Caki2 (cell line): ENCODE measurements at places on chromosomes 16 and 17.

GRCh38 chr16:72753881-72754280 is 294.0 kb downstream of the ZFHX3 start:
- DNase-seq: no peak

DNA sequence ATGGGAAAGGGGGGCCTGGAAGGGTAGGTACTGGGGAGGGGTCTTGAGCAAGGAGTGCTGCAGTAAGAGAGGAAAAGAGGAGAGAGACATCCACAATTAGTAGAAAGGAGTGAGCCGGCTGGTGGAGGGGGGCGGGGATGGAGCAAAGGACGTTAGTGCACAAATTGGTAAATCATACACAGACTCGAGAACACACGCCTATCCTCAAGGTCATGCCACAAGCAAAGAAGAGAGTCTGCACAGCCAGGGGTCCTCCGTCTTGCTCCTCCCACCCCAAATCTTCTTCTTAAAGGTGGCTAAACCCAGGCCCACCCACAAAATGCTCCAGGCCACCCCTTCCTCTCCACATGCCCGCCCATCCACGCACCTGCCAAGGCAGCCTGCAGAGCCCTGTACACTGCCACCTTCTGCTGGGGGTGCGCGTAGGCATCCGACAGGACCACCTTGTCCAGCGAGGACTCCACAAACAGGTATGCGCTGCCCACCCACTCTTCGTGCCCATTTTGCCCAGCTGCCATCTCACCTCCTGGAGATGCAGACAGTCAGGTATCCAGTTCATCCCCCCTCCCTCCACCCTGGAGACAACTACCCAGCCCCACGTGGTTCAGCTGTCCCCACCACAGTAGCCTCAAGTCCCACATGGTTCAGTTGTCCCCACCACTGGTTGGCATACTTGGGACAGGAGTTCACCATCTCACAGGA is 3.4 kb downstream of the TRADD start:
- DNase-seq: no peak

GRCh38 chr16:69930117-69930776 is 20.9 kb upstream of the CLEC18A start:
- DNase-seq: peak; percentile 30

DNA sequence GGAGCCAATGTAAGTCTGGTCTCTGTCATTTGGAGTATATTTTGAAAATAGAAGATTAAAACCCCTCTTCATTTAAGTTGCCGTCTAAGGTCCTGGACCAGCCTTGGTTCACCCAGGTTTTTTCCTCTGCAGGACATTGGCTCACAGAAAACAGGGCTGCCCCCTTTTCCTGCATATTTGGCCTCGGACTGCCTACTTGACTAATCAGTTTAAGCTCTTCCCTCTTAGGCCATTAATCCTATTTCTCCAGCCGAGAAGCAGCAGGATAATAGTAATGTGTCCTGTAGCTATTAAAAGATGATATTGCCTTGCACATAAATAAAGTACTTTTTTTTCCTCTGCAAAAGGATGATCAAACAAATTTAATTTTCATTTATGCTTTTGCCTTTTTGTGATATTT is 52.1 kb downstream of the PRKCA start:
- DNase-seq: no peak

DNA sequence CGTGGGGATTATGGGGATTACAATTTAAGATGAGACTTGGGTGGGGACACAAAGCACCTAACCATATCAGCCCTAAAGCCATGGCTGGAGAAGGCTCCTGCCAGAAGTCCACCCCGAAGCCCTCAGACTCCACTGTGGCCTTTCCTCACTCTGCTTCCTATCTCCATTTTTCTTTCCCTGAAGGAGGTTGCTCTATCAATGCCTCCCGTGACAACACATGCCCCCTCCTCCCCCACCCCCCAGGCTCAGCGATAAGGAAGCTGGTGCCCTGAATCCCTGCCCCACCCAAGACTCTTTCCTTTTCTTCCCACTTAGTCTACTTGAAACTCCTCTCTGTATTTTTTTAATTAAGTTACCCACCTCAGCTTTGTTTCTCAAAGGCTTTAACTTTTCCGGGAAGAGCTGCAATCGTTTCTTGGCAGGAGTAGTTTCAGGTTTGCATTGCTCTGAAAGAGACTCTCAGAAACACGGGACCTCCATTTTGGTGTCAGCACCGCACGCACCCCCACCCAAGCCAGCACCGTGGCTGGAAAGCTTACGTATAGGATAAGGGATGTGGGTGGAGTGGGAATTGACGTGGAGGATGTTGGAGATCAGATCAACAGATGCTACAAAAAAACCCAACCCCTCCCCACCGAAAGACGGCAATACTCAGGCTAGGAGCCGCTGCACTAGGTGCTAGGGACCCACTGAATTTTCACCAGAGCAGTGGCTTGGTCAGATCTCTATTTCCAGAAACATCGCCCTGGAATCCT is 15.2 kb upstream of the CA4 start:
- peak; percentile 15 for DNase-seq
